ENCODE measurements at places on chromosomes 1 and 21.

GRCh38 chr1:11797525-11798216 lies 8.1 kb downstream of the MTHFR start:
- DNase-seq = peak; percentile 96

DNA sequence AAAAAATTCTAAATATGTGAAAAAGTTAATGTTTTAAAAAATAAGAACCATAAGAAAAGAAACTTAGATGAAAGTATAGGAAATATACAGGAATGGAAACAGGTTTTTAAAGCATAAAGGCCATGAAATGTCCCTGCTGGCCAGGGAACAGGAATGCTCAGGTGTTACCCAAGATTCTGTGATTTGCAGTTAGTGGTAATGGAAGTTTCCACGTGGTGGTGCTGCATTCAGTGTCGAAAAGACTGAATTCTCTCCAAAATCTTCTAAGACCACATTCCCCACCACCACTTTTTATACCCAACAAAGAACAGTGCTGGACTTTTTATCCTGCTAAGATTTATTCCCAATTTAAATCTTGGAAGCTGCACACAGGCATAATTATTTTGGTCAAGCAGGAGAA lies 126.2 kb downstream of the PRRX1 start:
- no peak for DNase-seq

GRCh38 chr1:101928829-101929228 lies 67.9 kb downstream of the OLFM3 start:
- DNase-seq = no peak

DNA sequence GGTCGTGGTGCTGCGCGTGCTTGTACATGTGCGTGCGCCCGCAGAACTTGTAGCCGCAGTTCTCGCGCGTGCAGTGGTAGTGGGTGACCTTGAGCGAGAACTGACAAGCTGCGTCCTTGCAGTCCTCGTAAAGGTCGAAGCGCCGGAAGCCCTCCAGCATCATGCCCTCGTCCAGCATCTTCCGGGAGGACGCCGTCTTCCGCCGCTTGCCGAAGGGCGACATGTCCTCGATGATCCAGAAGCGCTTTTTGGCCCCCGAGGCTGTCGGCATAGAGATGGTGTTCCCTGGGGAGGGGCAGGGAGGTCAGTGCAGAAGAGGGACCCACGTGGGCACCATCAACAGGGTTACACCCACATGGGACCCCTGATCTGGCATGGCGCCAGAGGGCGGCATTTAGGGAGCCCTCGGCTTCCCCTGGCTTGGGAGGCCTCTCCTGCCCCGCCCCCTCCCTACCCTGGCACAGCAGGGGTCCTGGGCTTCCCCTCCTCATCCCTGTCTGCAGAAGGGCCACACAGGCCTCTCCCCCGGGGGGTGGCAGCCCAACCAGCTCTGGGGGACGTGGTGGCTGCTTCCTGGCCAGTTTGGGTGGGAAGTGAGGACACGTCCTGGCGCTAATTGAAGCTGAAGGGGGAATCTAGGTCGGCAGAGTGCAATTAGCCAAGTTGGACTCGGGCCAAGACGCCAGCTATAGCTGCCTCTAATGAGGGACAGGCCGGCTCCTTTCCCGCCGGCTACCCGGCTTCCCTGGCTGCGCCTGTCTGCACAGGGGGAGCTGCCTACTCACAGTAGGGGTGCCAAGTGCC lies 156.5 kb downstream of the CASZ1 start:
- no peak for DNase-seq

GRCh38 chr1:209624558-209625549 lies 27.4 kb downstream of the LAMB3 start:
- DNase-seq = no peak

DNA sequence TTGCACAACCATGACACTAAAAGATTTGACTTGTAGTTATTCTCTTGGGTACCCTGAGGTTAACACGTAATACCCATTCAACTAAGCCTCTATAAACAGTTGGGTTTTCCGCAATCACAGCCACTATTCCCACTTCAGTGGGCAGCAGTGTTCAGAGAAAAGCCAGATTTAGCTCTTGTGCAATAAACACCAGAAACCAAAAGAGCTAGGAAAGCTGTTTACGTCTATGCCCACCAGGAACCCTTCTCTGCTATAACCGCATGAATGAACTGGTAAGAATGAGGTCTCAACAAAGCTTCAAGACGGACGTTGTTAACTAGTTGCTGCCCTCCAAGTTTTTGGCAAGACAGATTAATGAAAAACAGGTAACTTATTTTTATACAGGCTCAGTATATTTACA lies 101.3 kb downstream of the SLC45A1 start:
- DNase-seq = no peak

DNA sequence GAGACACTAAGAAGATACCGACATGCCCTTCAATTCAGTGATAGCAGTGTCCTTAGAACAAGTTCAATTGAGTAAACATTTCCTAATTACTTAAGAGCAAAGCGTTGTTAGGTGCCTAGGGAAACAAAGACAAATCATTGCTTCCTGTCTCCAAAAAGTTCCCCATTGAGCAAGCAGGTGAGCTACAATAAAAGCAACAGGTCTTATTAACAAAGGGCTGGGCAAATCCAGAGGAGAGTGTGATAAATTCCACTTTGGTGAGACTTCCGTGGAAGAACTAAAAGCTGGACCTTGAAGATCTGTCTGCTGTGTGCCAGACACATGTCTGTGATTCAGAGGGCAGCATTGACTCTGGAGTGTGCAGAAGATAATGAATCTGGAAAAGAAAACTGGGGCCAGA lies 1.9 kb upstream of the TUT4 start:
- no peak for DNase-seq

DNA sequence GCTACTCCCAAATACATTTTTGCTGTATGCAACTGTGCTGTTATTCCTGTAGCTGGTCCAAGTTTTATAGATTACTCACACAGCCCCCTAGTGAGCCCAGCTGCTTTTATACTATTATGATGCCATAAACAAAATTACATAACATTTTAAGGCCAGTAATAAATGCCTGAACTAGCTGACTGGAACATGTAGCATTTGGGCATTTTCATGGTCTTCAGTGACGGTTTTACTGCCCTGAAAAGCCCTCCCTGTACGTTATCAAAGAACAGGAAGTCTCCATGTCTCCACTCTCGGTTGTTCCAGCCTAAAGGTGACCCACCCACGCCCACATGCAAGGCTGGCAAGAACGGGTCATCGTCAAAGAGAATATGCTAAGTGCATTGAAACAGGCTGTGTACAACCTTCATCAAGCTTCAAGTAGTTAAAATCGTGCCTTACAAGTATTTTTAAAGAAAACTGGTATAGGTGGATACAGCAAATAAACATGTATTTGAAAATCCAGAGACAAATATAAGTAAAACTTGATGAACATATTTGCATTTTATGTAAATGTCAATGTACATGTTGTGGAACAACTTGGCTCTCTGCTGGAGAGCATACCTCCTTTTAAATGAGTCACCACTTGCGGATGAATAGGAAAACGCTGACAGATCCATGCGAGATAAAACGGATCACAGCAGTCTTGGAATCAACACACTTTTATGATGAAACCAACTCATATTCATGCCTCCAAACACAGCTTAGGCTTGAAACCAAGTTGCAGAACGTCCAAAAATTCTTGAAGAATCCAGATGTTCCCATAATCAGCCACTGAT lies 520.5 kb downstream of the SMYD3 start:
- DNase-seq = no peak

GRCh38 chr1:98988904-98989555 lies 15.6 kb downstream of the PLPPR5 start:
- no peak for DNase-seq

- no peak for DNase-seq
Observed at GRCh38 chr1:1357871-1358432, 403 bp downstream of the MXRA8 start.

DNA sequence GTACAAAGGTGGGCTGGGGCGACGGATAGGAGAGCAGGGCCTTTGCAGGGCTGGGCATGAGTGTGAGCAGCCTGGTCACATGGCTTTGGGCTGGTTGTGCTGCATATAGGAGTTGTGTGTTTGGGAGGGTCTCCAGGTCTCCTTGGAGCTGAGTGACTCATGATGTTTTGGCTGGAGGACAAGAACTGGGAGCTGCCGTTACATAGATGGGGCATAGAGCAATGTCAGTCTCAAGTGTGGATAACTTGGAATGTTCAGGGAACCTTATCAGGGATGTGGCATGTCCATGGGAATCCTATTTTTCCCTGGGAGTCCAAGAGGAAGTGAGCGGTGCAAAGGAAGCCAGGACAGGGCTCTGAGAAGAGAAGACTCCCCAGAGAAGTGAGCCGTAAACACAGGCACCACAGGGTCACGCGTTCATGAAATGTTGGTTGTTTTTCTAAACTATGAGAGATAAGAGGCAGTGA lies 136.4 kb upstream of the KCNE2 start:
- DNase-seq = no peak
